Activated T-cell treated with anti-CD3 and anti-CD28 coated beads for 1 hour (primary cell): ENCODE measurements at places on chromosomes 2 and 18.

DNA sequence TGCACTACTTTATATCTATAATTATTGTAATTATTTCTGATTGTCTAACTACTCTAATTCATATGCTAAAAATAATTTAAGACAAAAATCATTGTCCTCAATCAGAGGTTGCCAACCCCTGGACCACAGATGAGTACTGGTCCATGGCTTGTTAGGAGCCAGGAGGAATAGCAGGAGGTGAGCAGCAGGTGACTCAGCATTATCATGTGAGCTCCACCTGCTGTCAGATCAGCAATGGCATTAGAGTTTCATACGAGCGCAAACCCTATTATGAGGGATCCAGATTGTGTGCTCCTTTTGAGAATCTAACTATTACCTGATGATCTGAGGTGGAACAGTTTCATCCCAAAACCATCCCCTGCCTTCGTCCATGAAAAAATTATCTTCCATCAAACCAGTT is 1434.4 kb downstream of the LRP1B start:
- DNase-seq, result no peak

- DNase-seq, result no peak
These were observed 44.8 kb upstream of the CTDP1 start for GRCh38 chr18:79634593-79635426.

- DNase-seq, result no peak
These were observed 7.5 kb upstream of the ZNF516 start for GRCh38 chr18:76502551-76502950.

DNA sequence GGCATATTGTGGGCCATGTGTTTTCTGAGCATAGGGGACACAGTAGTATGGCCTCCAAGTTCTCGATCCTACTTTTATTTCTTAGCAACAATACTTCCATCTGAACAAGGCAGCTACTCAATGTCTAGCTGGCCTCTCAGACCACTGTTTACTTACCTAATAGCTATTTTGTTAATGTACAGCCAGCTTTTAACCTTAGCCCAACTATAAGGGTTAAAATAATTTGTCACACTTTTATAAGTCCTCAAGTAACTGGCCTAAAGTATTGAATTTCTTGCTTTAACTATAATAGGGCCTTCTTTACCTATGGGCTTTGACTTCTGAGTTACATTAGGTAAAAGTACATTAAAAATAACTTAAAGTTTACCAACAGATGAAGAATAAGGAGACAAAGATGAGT is 117.4 kb downstream of the GAREM1 start:
- no peak for DNase-seq

DNA sequence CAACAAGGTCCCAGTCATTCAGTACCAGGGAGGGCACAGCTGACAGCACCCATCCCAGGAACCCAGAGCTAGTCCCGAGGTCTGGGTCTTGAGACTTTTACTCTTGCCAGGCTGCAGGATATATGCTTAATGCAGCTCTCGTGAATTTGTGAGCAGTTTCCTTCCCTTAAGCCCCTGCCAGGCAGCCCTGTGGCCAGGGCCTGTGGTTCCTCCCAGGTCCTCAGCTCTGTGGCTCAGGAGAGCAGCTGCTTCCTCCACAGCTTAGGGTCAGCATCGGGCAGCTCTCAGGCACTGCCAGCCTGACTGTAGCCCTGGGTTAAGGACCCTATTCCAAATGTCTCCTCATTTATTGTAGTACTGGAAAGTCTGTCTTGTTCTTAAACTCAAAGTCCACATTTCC is 1384.8 kb downstream of the RPIA start:
- no peak for DNase-seq
